ENCODE measurements at places on chromosomes 4 and X.
A peak's percentile ranks its signal among the peaks of the same experiment; 100 is the strongest.

DNA sequence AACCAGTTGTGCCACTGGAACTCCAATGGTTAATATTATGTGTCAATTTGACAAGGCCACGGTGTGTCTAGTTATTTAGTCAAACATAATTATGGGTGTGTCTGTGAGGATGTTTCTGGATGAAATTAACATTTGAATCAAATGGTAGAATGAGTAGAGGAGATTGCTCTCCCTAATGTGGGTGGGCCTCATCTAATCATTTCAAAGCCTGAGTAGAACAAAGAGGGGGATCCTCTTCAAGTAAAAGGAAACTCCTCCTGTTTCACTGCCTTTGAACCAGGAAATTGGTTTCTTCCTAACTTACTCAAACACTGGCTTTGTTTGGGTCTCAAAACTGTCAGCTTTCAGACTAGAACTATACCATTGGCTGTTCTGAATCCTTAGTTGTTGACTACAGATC lies 1692.1 kb downstream of the PCDH19 start:
- no peak for DNase-seq

DNA sequence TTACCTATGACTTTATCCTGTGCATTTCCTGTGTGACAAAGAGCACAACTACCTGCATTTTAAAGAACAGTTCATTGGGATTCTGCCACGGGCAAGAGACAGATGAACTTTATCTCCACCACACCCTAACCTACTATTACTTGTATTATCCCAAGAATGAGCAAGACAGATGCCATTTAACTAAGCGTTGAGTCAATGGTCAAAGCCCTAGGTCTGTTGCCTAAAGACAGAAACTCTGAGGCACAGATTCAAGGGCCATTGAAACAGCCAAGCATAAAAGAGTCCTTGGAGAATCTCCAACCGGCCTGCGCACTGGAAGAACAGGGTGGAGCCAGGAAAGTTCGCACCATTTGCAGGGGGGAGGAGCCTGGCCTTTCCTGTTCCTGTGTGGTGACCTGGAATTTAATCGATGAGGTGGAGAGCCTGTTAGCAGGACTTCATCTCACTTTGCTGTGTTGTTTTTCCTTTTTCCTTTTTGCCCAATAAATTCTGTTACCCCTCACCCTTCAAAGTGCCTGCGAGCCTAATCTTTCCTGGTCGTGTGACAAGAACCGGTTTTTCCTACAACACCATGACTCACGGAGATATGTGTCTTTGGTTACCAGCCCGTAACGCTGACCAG lies 146.4 kb upstream of the DIAPH2 start:
- no peak for DNase-seq

DNA sequence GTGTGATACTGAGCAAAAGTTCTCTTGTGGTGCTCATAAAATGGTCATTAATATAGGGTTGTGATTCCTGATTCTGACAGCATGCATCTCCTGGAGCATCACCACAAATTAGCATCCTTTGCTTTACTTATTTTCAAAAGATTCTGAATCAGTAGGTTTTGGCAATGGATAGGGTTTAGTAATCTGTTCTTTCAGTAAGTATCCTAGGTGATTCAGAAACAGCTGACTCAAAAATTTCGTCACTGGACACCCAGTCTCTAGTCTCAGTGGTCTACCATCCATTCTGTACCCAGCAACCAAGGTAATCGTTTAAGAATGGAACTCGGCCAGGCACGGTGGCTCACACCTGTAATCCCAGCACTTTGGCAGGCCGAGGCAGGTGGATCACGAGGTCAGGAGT lies 4.1 kb downstream of the CBLL2 start:
- DNase-seq = no peak

DNA sequence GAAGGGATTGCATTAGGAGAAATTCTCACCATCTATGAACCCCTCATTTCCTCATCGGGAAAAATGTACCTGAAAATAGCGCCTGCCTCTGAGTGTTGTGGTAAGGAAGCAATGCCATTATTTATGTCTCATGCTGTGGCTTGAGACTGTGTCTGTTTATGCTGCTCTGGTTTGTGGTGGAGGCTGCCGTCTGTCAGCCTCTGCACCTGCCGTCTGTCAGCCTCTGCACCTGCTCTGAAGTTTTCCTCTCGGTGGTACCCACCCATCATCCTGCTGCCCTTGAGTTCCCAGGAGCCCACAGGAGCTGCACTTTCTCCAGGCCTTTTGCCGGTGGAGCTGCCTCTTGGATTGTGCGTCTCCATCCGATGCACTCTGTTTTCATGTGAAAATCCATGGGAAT lies 68.5 kb upstream of the PPP2R3B start:
- no peak for DNase-seq

GRCh38 chr4:73034896-73035295 lies 34.6 kb downstream of the COX18 start:
- no peak for DNase-seq

- peak; percentile 28 for DNase-seq
Measured at GRCh38 chr4:77308843-77309242, 151.8 kb downstream of the CCNG2 start.
